ENCODE measurements at places on chromosomes 11 and 22.
A peak's percentile ranks its signal among the peaks of the same experiment; 100 is the strongest.

DNA sequence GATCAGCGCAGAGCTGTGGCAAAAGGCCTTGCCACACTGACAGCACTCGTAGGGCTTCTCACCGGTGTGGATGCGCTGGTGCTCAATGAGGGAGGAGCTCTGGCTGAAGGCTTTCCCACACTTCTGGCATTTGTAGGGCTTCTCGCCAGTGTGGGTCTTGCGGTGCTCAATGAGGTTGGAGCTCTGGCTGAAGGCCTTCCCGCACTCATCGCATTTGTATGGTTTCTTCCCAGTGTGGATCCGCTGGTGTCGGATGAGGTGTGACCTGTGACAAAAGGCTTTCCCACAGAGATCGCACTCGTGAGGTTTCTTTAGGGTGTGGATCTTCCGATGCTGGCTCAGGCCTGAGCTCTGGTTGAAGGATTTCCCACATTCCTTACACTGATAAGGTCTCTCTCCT, 6.9 kb downstream of the ZNF70 start:
- ATAC-seq, result no peak

GRCh38 chr11:12430351-12430750, 53.0 kb downstream of the PARVA start:
- ATAC-seq, result no peak

GRCh38 chr22:22357024-22357883, 112.7 kb downstream of the VPREB1 start:
- peak; percentile 99 for ATAC-seq

DNA sequence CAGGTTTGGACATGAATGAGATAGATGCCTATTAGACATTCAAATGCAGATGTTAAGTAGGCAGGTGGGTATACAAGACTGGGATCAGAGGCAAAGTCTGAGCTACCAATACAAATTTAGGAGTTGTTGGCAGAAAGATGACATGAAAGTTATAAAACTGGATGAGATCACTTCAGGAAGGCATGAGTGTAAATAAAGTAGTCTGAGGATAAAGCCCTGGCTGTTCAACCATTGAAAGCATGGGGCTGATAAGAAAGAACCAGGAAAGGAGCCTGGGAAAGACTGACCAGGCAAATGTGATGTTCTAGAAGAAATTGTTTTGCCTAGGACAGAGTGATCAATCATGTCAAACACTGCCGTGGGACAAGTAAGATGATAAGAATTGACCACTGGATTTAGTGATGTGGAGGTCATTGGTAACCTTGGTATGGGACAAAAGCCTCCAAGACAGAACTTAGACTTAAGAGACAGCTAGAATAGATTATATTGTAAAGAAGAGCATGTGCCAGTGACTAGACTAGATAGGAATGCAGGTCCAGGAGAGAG, 98.5 kb downstream of the EHF start:
- no peak for ATAC-seq

- ATAC-seq, result no peak
Measured at GRCh38 chr22:46905415-46905814, 143.0 kb downstream of the TBC1D22A start.

- peak; percentile 26 for ATAC-seq
Measured at GRCh38 chr11:109945626-109946321, 147.4 kb upstream of the ZC3H12C start.

- no peak for ATAC-seq
Measured at GRCh38 chr11:86574493-86575207, 97.8 kb downstream of the ME3 start.

DNA sequence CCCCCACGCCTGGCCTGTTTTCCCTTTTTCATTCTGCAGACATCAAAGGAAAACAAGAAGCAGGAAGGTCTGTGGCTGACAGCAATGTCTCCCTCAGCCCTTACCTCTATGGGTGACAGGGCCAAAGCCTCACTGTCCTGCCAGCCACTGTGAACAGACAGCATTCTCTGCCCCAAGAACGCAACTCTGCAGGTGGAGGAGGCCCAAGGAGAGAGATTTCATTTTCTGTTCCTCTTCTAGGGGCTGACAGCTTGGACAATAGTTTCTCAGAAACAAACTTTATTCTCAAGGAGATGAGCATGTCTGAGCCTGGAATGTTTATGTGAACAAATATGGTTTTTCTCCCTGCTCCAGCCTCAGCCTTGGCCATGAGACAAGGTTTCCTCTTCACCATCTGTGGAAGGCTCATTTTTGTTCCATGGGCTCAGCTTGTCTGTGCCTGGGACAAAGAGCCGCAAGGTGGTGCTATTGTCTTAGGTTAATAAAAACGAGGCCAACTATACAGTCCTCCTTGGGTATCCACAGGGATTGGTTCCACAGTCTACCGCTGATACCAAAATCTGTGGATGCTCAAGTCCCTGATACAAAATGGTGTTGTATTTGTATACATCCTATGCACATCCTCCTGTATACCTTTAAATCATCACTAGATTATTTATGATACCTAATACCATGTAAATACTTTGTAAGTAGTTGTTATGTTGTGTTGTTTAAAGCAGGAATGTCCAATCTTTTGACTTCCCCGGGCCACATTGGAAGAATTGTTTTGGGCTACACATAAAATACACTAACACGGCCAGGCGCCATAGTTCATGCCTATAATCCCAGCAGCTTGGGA, 5.8 kb downstream of the PIWIL3 start:
- peak; percentile 94 for ATAC-seq

GRCh38 chr22:19800761-19801244, 40.2 kb downstream of the TBX1 start:
- no peak for ATAC-seq
